ENCODE measurements at places on chromosomes 3 and 15.
A peak's percentile ranks its signal among the peaks of the same experiment; 100 is the strongest.

GRCh38 chr3:76930712-76931111, 109.2 kb upstream of the ROBO2 start:
- no peak for DNase-seq

DNA sequence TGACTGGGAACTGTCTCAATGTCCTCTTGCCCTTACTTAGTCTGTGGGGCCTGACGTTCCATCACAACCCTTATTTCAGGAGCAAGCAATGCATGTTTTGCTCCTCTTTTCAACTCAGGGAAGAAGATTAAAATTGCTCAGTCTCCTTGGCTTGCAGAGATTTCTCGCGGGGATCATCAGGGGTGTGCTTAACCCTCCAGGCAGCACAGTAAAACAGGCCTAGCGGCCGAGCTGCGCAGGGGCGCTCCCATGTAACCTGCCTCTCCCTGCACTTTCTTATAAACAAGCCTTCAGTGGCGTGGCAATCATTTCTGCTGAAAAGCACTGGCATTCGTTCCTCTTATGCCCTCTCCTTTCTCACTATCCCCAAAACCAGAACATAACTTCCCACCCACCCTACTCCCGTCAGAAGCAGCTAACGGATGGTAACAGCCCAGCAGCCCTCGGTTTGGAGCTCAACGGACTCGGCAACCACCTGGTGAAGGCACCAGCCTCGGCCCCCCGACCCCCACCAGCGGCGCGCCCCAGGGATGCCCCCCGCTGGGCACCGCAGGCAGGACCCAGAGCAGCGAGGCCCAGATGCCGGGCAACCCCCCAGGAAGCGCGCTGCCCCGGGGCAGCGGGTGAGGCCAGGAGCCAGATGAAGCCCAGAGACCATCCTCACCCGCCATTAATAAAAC, 1.1 kb downstream of the MCF2L2 start:
- DNase-seq: no peak

DNA sequence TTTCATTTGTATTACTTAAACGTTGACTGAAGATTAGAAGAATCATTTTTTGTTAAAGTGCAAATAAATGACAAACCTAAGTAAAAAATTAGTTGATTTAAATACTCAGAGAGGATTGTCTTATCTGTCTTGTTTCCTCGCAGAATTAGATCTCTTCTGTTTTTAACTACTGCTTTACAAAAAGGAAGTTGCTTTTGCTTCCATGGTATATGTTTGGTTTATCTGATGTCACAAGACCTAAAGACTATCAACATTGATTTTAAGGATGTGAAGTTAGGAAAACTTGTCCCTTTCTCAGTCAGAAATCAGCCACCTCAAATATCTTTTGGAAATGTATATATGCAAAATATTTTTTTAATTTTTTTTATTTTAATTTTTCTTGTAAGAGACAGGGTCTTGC, 28.7 kb downstream of the GPR171 start:
- DNase-seq: no peak

DNA sequence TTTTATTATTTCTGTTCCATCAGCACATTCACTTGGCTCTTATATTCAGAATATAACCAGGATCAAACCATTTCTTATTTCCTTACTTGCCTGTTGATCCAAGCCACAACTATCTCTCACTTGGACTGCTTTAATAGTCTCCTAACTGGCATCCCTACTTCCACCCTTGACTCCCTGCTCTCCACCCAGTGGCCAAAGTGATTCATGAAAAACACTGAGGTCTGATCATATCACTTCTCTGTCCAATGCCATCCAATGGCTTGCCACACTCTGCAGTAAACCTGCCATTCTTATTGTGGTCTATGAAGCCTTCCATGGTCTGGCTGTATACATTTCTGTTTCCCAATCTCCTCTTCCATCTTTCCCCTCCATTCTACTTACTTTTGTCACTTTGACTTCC, 576.1 kb downstream of the PDCD6IP start:
- DNase-seq: no peak

GRCh38 chr15:57537072-57537471, 54.6 kb upstream of the MYZAP start:
- no peak for DNase-seq

- DNase-seq: no peak
These were observed 29.5 kb downstream of the DNAH1 start for GRCh38 chr3:52345521-52346109.

DNA sequence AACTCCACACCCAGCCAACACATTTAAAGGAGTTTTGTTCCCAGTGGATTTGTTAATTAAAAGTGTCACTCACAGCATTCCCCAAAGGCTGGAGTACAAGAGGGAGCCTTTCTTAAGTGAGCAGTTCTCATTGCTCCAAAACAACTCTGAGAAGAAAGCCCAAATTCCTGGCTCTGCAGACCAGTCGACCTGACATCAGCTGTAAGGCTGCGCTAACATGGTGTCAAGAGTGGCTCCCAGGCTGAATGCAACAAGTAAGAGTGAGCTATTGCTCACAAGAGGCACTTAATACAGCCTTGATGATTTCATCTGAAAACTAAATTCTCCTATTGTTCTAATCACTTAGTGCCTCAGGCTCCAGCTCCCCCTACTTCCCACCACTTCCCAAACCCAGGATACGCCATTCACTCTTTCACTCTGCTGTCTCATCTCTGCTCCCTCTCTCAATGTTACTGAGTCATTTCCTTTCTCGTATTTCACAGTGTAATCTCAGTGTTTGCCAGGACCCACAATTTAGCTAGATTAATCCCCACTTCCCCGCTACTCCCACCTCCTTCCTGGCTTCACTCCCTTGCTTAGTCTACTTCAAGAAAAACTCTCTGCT, 81.8 kb downstream of the WWTR1 start:
- no peak for DNase-seq

DNA sequence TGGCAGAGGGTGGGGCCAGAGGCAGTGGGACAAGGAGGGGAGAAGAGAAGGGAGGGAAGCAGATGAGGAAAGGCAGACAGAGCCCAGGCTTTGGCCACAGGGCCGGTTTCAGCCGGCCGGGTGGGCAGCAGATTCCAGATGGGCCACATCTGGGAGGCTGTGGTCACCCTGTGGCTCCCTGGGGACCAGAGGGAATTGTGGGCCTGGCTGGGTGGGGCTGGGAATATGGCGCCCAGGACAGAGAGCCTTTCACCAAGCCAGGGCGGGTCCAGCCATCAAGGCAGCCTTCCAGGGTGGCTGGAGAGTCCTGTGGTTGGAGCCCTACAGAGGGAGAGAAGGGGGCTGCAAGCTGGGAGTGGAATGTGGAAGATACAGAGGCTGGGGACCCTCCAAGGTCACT, 18.9 kb downstream of the PTH1R start:
- no peak for DNase-seq

DNA sequence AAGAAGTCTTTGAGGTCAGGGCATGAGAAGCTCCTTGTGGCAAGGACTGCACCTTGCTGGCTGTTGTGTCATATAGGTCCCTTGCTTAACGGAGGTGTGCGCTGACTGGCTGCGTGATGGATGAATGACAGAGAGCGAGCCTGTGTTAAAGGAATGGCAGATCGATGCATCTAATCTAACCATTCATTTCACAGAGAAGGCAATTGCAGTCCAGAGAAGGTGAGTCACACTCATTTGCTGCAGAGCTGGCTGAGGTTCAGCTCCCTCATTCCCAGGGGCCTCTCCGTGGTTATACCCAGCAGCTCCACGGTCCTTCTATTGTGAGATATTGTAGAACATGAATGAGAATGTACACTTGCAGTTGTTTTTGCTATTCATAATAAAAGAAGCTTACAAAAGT, 289.3 kb downstream of the EPHB1 start:
- DNase-seq: no peak

DNA sequence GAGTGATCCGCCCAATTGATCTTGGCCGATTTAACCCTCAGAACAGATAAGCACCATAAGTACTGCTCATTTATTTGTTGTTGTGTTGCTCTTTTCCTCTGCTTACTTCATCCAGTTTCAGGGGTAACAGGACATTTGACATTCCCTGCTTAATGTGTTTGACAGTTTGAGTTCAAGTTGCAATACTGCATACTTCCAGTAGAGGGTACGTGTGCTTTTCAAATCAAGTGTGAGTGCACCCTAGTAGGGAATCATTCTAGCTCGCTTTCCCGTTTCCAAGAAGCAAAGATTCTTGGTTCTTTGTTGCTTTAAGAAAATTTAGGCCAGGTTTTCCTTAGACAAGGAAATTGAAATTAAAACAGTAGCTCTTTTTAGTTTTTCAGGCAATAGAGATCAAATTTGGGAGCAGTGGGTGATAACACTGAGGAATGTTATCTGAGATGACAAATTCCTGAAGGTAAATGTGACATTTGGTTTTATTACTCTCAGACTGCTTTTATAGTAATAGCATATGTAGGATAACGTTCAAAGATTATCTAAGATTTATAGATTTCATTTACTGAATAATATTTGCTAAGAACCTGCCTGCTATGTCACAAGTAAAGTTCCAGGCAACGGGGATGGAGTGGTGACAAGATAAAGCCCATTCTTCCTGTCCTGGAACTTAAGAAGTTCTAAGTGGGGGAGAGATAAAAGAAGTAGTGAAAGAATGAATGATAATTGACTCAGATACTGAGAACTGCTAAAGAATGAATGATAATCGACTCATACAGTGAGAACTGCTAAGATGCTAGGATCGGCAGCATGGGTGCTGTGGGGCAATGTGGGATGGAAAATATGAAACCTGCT, 73.3 kb downstream of the SYNPR start:
- no peak for DNase-seq

DNA sequence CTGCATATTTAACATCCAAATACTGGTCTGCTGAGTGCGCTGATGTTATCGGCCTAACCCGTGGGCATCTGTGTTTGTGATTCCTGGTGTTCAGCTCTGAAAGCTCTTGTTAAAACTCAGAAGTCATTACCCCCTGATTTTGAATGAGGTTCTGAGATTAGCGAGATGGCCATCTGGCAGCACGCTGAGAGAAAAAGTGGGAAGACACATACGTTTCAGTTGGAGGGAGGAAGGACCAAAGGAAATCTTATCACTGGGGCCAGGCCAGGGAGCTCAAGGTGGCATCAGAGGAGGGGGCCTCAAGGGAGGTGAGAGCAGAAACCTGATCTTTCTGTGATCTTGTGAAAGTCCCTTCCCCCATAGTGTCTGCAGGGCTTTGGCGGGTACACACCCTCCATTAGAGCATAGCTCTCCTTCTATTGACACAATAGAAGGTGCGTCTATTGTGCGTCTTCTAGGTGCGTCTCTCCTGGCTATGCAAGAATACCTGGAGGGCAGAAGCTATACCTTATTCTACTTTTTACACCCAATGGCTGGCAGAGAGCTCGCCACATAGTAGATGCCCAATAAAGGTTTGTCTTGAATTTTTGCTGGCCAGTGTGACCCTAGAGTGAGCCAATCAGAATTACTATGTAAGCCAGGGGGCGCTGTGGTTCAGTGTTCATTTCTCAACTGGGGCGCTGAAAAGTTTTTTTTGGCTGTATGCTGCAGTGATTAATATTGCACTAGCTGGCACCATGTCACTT, 182.4 kb downstream of the SHQ1 start:
- DNase-seq: peak; percentile 30

DNA sequence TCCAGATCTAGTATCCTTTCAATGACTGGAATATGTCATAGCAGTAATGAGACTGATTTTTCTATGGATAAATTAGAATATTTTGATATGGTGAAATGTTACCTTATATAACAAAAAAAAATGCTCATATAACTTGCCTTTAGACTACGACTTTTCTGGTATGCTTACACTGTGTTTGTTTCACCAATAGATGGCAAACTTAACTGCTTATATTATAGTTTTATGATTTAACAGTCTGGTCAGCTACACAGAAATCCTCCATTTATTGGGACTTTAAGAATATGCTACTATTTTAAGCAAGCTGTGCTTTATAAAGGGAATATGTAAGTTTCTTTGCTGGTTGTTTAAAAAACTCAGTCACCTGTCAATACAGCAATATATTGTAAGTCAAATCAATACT, 205.6 kb downstream of the VGLL3 start:
- DNase-seq: no peak

DNA sequence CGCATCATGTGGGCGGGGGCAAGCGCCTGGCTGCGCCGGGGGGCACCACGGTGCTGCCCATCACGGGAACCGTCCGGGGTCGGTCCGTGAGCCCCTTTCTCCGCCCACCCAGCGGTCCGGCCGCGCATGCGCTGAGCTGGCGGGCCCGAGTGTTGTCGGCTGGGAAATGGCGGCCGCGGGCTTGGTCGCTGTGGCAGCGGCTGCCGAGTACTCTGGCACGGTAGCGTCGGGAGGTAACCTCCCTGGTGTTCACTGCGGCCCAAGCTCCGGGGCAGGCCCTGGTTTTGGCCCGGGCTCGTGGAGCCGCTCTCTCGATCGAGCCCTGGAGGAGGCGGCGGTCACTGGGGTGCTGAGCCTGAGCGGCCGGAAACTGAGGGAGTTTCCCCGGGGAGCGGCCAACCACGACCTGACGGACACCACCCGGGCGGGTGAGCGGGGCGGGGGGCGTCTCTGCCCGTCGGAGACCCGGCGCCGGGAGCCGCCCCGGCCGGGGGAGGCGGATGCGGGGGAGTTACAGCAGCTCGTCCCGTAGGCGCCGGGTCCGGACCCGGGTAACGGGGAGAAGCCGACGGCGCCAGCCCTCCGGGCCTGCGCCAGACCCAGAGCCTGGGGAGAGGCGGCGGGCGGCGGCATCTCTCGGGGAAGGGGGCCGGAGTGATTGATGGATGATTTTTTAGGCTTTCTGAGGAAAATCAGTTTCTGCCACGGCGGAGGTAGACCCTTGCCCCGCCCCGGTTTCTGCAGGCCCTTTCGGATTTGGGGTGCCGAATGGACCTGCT, at the start of gene LRCH3:
TSS of gene LRCH3 (plus strand) at position 142 of the 779 bp plus-strand sequence. CDS start at position 167, 25 bp downstream.
- DNase-seq: peak; percentile 71

GRCh38 chr3:35965908-35966307, 326.6 kb downstream of the ARPP21 start:
- no peak for DNase-seq
